ENCODE measurements at places on chromosomes 1 and 21.

DNA sequence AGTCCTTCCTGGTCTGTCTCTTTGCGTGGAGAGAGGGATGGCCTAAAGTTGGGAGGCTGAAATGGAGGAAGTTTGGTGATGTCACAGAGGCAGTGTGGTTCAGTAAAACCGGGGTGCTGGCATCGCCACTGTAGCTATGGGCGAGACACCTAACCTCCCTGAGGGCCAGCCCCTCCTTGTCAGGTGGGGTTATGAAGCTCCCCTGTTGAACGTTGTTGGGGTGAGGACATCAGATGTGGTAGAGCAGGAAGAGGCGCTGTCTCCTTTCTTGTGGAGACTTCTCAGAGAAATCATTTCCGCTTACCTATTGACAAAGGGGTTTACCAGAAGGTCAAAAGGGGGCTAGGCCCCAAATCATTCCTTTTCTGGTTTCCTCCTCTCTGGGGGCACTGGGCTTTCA lies 294.7 kb downstream of the SIPA1L2 start:
- DNase-seq: no peak

- DNase-seq: peak; percentile 42
These were observed 428.7 kb upstream of the LRRC7 start for GRCh38 chr1:69139007-69139406.

DNA sequence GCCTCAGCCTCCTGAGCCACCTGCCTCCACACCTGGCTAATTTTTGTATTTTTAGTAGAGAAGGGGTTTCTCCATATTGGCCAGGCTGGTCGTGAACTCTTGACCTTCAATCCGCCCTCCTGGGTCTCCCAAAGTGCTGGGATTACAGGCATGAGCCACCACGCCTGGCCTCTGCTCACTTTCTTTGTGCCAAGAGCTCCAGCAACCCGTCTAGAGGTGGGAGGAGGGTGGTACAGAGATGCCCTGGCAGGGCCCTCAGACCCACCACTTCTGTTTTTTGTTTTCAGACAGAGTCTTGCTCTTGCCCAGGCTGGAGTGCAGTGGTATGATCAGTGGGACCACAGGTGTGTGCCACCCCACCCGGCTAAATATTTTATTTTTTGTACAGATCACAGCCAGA lies 6.9 kb upstream of the SYNC start:
- no peak for DNase-seq

DNA sequence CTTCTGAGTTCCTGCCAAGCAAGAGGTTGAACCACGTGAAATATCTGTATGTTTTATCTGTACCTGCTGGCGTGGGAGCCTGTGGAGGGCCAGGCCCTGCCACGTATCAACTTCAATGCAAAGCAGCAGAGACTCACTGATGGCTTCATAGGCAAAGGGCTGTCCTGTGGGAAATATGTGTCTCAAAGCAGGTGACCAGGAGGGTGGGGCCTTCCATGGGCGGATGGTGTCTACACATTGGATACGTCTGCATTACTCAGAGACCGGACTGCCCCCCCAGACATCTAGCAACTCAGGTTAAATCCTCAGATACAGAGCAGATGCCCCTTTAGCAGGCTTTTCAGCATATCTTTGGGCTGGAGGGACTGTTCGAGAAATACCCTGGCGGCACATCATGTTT lies 210.8 kb upstream of the C1orf174 start:
- DNase-seq: no peak

- DNase-seq: peak; percentile 75
These were observed 8.2 kb upstream of the SSX2IP start for GRCh38 chr1:84698151-84699110.

DNA sequence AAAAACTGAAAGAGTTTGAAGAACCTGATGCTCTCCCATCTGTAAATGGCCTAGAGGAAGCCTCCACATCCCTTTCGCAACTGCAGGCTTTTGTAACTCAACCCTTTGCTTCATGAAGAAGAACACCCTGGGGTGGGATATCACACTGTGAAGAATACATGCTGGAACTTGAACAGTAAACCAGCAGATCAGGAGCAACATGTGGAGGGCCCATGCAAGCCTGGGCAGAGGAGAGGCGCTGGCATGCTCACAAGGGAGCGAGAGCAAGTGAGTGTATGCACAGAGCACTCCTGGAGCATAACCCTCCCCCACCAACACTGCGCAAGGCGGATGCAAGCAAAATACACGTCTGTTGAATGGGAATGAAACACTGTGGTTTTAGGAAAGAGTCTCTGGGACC lies 24.6 kb upstream of the SPAG17 start:
- no peak for DNase-seq

DNA sequence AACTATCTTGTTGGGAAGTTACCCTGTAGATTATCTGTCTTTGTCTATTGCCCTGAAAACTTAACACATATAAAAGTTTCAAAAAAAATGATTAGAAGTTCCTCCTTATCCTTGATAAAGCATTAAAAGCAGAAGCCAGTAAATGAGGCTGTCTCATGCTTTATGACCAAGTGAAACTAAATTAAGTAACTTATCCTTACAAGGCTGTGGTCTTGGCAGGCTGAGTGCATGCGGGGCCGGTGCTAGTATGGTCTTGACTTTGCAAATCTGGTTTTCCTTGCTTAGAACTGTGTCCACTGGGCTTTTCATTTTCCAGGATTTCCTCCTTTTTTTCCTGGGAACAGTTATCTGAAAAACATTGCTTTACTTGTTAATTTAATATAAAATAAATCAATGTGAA lies 43.1 kb downstream of the PCNX2 start:
- no peak for DNase-seq

GRCh38 chr1:236795757-236796667 lies 920 bp downstream of the MTR start:
- DNase-seq: no peak

- no peak for DNase-seq
These were observed 263.2 kb downstream of the PCP4 start for GRCh38 chr21:40130476-40130875.

GRCh38 chr1:165056914-165057313 lies 299.6 kb downstream of the LMX1A start:
- DNase-seq: no peak

- DNase-seq: peak; percentile 55
These were observed 182.3 kb downstream of the FCRL5 start for GRCh38 chr1:157369808-157370521.

DNA sequence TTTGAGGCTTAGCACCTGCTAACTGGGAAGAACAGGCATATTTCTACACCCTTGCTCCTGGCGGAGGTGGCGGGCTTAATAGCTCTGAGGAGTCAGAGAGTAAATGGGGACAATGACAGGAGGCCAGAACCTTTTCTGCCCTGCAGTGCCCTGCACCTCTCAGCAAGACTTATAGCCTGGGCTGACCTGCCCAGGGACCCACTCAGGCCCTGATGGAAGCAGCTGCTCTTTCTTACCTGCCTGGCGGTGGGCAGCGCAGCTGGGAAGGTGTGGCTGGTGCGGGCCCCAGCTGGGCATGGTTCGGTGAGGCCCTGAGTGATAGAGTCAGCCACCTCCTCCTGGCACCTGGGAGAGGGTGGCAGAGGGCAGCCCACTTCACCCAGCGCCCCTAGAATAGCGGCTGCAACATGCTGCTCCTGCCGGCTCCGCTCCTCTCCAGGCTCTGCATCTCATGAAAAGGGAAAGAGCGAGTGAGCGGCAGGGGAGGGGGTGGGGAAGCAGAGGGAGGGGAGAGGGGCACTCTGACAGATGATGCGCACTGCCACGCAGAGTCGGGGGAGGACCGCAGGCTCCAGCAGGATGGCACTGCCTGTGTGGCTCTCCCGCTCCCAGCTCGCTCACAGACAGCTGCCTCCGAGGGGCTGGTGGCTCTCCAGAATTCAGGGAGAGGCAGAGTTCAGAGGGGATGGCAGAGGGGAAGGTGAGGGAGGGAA lies at the start of gene RGS8:
TSS of gene RGS8 (minus strand) at position 472 of the 713 bp plus-strand sequence. CDS start 14,938 bp downstream, outside the sequence.
- no peak for DNase-seq

- DNase-seq: no peak
These were observed 31.1 kb downstream of the H3-3A start for GRCh38 chr1:226093621-226094020.

GRCh38 chr21:31634993-31635392 lies 24.5 kb upstream of the SOD1 start:
- DNase-seq: no peak

DNA sequence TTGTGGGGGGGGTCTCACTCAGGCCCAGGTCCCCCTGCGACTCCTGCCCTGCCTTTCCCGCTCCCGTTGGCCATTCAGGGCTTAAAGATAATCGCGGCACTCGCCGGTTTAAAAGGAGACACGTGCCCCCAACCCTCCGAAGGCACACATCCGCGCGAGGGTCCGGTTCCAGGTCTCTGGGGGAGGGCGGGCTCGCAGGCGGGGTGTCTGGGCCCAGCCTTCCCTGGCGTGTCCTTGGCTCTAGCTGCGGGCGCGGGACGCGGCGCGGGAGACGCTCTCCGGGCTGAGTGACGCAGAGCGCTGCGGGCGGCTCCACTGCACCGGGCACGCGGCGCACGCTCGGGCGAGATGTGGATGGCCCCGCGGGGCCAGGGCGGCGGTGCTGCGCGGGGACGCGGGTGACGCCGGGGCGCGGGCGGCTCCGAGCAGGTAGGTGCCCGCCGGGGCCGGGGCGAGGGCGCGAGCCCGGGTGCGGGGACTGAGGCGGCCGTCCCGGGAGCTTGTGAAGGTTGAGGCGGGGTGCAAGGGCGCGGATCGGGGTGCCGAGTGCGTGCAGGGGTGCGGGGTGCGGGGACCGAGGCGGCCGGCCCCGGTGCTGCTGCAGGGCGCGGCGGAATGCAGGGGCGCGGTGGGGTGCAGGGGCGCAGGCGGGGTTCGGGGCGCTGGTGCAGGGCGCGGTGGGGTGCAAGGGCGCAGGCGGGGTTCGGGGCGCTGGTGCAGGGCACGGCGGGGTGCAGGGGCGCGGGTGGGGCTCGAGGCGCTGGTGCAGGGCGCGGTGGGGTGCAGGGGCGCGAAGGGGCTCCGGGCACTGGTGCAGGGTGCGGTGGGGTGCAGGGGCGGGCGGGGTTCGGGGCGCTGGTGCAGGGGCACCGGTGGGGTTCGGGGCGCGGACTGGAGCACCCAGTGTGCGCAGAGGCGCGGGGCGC lies 3.3 kb upstream of the TRPM2 start:
- DNase-seq: no peak

- DNase-seq: no peak
These were observed 622 bp upstream of the IL6R start for GRCh38 chr1:154404511-154404931.

DNA sequence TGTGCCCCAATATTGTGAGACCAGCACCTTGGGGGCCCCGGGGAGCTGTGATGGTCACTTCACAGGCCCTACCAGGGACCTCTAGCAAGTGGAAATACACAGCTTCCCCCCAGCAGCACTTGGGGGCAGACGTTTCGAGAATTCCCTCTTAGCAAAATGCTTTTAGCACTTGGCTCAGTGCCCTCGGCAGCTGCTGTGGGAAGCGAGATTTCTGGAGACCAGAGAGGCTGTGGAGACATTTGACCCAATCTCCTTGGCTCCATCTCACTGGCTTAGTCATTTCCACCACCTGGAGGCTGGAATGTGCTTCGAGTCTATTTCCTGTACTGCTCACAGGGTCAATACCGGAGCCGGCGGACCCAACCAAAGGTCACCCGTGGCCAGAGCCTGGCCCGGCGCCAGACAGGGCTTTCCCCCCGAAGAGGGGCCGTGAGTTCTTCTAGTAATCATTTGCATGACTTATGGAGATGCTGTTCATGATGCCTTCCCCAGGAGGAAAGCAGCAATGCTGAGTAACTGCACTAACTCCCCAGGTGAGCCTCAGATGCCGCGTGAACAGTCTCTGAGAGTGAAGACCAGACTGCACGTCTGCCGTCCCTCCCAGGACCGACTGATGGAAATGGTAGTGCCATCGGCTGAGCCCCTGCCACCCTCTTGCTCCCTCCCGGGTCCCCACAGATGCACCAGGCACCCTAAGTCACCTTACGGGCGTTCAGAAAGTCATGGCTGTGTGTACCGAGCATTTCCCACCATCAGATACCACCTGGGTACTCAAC lies 4.4 kb upstream of the C2CD2 start:
- peak; percentile 82 for DNase-seq

DNA sequence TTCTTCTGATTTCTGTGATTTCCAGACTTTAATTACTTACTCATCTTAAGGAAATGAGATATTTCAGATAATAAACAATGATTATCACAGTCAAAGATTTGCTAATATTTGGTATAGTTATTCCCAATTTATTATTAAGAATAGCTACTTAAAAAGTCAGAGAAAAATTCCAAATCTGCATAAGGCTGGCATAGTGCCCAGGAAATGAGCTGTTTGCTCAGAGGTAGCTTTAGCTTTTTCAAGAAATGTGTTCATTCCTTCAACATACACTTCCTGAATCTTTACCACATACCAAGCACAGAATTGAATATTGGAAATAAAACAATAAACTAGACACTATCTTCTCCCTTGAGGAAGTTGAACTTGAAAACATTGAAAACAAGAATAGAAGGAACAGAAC lies 44.3 kb upstream of the KCNK1 start:
- DNase-seq: peak; percentile 45
